HEK293T (cell line): ENCODE measurements at places on chromosomes 3 and 15.

DNA sequence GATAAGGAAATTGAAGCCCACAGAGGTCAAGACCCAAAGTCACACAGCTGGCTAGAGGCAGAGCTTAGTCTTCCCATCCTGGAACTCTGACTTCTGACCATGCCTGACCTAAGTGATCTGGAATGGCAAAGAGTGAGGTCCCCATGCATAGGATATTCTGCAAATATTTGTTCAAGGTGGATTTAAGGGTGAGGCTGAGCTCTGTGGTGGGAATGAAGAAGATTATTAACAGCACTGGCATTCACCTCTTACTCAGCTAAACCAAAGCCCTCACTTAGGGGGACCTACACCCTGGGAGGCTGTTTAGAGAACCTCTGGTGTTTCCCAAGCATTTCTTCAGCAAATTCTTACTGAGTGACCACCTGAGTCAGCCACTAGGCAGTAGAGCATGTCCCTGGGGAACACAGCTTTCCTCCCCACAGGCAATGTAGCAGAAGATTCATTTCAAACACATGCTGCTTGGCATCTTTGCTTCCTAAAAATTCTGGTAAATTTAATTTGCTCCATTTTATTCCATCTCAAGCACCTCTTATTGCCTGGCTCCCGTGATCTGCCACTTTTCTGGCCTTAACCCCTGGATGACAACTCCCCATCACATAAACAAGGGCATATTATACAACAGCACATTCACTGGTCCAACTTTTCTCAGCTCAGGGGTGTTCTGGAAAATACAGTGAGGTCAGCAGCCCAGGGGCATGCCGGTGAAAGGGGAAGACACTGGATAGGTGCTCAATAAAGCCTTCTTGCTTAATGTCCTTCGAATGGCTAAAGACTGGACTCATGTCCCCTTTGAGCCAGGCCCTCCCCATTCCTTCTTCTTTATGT lies 176.0 kb downstream of the ABHD5 start:
- DNase-seq: no peak

DNA sequence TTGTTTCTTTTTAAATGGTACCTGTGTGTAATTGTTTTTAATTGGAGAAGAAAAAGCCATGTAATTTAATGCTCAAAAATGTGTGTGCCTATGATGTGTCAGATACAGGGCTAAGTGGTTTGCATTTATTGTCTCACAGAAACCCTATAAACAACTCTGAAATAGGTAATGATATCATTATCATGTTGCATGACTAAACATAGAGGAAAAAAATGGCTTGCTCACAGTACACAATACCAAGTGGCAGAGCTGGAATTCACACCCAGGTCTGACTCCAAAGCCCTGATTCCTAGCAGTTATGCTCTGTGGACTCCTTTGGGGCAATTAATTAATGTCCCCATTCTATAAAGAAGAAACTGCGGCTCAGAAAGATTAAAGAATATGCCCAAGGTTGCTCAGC lies 237.4 kb upstream of the TRIM42 start:
- DNase-seq: no peak

DNA sequence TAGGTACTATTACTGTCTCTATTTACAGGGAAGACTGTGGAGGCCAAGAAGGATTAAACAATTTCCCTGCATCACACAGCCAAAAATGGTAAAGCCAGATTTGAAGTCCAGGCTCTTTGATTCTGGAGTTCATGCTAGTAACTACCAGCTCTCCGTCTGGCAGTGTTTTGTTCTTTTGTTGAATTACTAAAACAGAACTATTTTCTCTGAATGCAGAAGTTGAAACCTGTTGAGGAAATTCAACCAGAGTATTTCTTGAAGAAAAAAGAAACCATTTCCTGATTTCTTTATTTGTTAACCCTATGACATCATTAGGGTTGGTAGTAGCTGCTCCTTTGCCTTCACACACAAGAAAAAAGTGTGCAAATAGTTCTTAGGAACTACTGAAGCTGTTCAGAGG lies 34.3 kb downstream of the CRTC3 start:
- DNase-seq: no peak

DNA sequence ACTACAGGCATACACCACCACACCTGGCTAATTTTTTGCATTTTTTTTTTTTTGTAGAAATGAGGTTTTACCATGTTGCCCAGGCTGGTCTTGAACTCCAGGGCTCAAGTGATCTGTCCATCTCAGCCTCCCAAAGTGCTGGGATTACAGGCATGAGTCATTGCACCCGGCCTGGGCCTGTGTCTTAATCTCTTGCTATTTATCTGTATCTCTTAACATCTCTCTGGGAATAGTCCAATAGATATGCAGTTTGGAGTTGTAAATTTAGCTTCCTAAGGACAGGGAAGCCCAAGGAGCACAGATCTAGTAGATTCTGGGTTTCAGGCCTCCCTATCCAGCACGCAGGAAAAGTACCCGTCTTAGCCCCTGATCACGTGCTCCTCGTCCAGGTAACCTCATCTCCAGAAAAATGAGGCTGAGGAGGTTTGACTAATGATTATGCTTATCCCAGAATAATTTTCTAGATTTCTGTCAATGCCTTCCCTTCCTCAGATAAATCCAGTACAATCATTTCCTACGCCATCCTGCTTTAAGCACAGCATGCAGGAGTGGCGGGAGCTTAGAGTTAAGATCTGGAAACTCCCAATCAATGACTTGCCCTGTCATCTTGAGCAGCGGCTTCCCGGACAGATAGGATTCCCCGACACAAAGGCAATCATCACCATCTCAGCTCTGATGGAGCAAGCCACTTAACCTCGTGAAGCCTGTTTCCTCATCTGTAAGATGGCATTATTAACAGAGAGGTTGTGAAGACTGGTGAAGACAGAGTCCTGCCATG lies 12.3 kb upstream of the CTDSPL start:
- no peak for DNase-seq

- DNase-seq: peak; percentile 16
These were observed 2.4 kb downstream of the TSC22D2 start for GRCh38 chr3:150410311-150411105.

- DNase-seq: no peak
These were observed 8.4 kb upstream of the RPS17 start for GRCh38 chr15:82548700-82549099.

- no peak for DNase-seq
These were observed 208.4 kb downstream of the PLOD2 start for GRCh38 chr3:145952536-145952935.

DNA sequence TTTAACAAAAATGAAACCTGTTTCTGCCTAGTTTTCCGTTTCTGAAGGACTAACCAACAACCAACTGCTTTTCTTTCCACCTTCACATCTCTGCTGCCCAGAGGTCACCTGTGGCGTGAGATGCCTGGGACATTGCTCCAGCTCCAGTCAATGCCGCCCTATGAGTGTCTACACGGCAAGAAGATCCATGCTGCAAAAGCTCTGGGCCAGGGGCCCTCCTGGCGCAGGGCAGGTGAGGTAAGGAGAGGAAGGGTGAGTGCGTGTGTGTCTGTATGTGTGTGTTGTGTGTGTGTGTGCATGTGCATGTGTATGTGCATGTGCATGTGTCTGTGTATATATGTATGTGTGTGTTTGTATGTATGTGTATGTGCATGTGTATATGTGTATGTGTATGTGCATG lies 131.4 kb downstream of the NSMCE3 start:
- no peak for DNase-seq

DNA sequence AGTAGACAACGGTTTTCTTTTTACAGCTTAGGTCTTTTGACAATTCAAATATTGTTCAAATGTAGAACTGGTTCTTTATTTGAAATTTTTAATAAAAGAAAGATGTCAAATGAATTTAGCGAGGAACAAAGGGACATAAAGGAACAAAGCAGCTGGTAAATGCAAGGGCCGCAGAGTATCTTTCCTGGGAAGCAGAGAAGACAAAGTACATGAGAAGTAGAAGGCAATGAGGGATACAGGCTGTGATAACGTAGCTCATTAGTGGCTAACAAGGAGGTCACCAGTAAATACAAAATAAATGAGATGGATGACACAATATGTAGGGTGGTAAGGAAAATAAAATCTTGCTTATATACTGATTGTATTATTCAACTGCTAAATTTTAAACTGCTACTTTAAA lies 762.8 kb downstream of the VGLL3 start:
- no peak for DNase-seq

GRCh38 chr15:101267320-101268104 lies 9.8 kb downstream of the SELENOS start:
- no peak for DNase-seq

DNA sequence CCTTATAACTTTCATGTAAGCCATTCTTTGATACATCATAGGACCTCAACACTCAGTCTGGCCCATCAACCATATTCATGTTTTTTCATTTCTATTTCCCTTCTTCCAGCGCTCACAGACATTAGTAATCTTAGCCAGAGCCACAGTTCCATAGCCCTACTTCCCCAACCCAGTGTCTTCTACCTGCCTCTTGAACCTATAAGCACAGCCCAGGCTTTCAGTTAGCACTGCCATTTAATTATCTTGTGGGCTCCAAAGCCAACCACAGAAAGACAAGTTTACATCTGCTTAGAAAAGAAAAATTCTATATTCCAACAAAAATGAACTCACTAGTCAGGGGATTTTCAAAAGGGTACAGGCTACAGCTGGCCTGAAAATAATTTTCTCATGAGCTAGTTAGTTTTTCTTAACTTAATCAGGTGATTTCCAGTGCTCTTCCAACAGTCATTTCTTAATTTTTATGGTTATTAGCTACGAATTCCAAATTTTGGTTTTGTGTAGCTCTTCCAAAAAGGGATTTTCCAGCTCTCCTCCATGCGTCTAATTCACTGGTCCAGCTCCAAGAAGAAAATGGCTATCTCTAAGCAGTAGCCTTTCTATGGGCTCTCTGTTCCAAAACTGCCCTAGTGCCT lies 13.7 kb downstream of the CD200 start:
- no peak for DNase-seq

DNA sequence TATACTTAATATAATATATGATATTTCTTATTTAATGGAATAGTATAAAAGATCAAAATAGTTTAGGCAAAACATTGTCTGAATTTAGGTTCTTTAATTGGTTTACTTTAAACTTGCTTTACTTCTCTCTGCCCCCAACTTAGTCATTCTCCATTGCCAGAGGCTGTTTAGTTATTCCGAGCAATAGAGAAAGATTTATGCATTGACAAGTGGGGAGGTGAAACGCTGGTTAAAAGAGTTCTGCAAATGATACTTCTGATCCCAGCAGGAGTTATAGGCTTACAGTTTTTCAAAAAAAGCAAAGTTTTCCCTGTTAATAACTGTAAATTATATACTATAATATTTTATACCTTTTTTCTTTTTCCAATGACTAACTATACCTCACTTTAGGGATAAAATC lies 145.4 kb downstream of the EPHA3 start:
- DNase-seq: peak; percentile 22

DNA sequence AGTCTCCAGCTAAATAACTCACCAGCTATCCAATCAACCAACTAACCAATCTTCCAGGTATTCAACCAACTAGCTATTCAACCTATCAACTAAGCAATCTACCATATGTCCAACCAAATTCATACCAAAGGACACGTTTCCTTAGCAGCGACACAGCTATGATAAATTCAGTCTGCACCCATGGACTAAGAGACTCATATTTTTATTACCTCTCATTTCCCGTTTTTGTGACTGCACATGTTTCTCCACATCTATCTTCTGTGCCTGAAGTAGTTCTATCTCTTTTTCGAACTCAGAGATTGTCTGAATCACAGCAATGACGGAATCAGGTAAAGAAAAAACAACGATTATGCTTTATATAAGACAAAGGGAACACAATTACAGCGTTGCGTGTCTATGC lies 34.0 kb upstream of the GNB5 start:
- no peak for DNase-seq
